ENCODE measurements at places on chromosomes 2 and 18. TPM values are rescaled to one million over a fixed set of nuclear protein-coding genes. Genes with fewer than 3 reads are reported as not detected.

The ALLC gene
- total RNA-seq, result not detected

The CPSF3 gene
- total RNA-seq, result 68.5 TPM

- DNase-seq, result no peak
Observed at GRCh38 chr2:214079032-214079431, 331.8 kb upstream of the VWC2L start.

GRCh38 chr18:13910986-13911385, 4.3 kb downstream of the MC2R start:
- DNase-seq, result no peak

The EN1 gene
- not detected for total RNA-seq

All from HCT116 (cell line).